Foreskin fibroblast (primary cell): ENCODE measurements at places on chromosomes 13 and 19.
A peak's percentile ranks its signal among the peaks of the same experiment; 100 is the strongest.

GRCh38 chr13:48500652-48501197, 32.2 kb downstream of the RCBTB2 start:
- DNase-seq = peak; percentile 88

DNA sequence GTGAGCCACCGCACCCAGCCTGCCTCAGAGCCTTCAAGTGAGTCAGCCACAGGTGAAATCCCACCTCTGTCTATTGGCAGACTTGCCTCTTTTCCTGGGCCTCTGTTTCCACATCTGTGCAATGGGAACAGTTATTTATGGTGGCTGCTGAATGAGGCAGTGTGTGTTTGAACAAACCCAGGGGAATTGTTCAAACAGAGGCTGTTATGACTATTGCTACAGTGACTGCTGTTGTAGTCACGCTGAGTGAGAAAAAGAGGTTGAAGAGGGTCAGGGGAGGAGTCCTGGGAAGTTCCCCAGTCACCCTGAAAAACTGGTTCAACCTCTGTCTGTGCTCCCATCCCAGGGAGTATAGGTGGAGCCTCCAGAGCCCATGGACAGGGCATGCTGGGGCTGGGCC, at the start of gene CEACAM19:
CEACAM19 (plus strand) TSS at position 83 of the 400 bp plus-strand sequence. CDS start 450 bp downstream, outside the sequence.
- no peak for DNase-seq

DNA sequence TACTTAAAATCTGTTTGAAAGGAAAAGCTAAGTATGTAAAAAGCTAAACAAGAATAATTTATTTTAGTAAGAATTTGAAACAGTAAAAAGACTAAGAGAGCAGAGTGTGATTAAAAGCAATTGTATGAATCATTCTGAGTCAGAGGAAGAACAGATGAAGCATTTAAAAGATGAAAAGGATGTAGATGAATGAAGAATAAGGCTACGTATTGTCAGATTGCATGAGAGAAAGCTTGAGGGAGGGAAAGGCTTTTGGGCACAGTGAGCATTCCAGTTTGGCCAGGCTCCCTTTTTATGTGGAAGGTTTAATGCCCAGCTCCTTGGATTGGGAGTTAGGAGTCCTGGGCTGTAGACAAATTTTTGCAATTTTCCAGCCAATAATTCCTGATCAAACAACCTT, 117.7 kb downstream of the FREM2 start:
- DNase-seq = no peak

GRCh38 chr13:74274916-74275315, 140.7 kb upstream of the KLF12 start:
- no peak for DNase-seq

- DNase-seq = no peak
These were observed 332.4 kb upstream of the ZNF507 start for GRCh38 chr19:32012886-32013631.

- peak; percentile 27 for DNase-seq
These were observed 67.2 kb downstream of the SPACA7 start for GRCh38 chr13:112443191-112443994.

GRCh38 chr13:100302391-100302790, 213.5 kb downstream of the PCCA start:
- no peak for DNase-seq

DNA sequence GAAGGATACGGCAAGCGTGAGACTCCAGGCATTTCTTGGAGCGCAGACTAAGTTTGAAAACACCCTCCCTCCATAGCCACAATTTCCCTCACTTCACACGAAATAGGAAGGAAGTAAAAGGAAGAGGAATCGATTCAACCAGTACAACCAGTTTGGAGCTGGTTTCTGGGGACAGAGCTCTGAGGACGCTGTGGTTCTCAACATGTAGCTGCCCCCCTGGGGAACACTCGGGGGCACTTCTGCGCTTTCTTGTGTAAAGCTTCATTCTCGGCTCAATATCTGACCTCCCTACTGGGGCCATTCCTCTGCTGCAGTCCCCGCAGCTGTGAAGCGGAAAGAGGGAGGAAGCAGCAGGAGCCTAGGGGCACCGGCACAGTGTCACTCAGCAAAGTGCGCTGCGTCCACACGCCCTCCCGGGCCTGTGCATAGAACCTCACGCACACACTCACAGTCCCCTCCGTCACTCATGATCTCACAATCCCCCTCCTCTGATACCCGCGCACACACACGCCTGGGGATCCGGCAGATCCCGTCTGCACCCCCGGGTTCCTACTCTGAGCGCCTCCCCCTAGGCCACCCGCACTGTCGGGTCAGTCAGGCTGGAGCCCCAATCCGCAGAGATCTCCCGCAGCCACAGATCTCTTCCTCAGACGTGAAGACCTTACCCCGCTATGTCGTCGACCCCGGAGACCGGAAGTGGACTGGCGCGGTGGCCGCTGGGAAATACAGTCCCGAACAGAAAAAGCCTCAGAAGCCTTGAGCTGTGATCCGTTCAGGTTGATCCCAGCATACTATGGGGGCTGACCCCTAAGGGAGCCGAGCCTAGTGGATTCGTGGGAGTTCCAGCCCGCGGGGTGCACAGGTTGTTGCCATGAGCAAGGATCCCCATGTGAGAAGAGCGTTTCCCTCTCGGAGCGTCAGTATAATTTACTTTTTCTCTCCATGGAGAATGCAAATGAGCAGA, at the start of gene ZNF780A:
ZNF780A (minus strand) TSS at position 703 of the 964 bp plus-strand sequence. CDS start 6,190 bp downstream, outside the sequence.
- peak; percentile 78 for DNase-seq

DNA sequence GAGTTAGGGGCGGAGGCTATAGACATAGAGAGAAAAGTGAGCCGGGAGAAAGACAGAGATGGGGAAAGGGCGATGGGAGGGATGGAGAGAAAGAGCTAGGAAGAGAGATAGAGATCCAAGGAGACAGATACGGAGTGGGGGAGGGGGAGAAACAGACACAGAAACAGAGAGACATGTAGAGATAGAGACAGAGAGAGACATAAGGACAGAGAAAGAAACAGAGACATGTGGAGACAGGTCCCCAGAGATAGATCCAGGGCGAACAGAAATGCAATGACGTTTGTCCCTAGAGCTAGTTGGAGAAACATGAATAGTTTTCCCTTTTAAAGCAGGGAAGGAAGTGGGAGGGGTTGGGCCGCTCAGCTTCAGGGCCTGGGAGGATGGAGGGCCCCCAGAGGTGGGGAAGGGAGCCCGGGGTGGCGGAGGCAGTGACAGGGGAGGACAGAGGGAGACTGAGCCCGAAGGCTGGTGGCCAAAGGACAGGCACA, 4.6 kb downstream of the PPP1R14A start:
- no peak for DNase-seq
